ENCODE measurements at places on chromosomes 7 and 10.

DNA sequence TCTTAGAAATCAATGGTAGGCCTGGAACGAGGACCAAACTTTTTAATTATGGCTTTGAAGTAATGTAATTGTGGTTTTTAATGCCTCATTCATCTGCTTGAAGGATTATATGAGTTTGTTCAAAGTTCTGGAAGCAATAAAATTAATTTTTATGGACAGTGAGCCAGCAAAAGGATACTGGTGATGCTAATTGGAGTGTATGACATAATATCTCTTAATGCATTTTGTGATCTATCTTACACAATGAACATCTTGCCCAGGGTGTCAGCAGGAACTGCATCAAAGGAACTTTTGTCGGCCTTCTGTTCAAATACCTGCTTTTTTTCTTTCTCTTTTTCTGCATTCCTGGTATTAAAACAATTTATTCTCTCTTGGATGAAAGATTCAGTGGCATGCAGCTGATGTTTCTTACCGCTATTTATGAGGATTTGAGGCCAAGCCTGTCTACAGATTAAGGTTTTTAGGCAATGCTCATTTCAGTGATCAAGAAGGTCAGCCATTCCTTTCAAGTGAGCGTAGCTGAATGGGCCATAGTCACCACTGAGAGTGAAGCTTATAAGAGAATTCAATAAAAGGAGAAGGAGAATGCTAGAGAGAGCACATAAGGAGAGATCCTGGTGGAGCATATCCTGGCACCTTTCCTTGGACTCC is 974.8 kb downstream of the SORCS3 start:
- DNase-seq = no peak

- peak; percentile 32 for DNase-seq
Observed at GRCh38 chr7:139750459-139751095, 27.2 kb downstream of the HIPK2 start.

GRCh38 chr10:113496111-113497109 is 56.4 kb upstream of the HABP2 start:
- no peak for DNase-seq

- no peak for DNase-seq
Observed at GRCh38 chr10:48498940-48499510, 105.8 kb downstream of the ARHGAP22 start.

- DNase-seq = no peak
Observed at GRCh38 chr10:77685432-77685831, 47.8 kb upstream of the KCNMA1 start.

GRCh38 chr7:16975712-16976111 is 93.9 kb upstream of the AGR3 start:
- no peak for DNase-seq

- DNase-seq = no peak
Observed at GRCh38 chr7:105830405-105831301, 45.7 kb downstream of the ATXN7L1 start.

DNA sequence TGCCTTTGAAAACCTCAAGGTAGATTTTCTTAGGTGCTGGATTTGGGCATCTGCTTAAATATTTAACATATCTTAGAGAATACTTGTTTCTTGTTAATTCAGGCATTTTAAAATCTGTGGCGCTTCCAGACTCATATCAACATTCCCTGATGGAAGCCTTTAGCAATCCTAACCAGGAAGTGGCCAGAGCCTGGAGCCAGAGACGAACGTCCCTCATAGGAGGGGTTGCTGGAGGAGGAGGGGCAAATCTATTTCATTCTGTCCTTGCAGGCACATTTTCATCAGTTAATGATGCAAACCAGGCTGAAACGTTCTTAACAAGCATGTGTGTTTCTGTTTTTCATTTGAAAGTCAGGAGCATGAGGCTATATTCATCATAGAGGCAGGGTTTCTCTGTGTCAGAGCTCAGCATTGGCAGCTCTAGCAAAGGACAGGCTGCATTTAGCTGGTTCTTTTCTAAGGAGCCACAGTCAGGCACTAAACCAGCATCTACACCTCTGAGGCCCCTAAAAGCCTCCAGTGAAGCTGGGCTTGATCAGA is 17.8 kb upstream of the IFIT2 start:
- DNase-seq = no peak

DNA sequence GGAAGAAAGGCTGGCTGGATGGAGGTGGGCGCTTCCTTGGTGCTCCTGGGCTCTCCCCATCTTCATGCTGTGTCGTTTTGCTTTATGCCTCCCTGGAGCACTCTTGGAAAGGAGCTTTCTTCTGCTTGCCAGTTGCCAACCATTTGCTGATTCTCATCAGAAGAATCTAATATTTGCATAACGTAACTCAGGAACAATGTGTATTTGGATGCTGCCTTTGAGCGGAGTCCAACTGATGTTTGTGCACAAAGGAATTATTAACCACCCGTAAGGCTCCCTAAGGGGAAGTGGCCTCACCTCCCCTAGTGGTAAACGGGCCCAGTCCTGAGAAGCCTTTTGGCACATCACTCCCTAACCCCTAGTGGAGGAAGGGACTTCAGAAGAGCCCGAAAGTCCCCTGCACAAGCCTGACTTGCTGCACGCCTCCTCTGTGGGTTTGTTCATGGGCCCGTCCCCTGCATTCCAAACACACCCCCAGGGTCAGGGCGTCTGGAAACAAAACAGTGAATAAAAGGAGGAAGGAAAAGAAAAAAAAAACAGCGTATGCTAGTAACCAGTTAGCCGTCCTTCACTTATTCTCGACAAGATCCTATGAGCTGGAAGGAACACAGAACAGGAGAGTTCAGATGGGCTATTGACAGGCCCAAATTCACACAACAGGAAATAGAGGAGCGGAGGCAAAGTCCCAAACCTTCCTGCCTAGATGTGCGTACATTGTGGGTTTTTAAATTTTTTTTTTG is 602.2 kb downstream of the LRMDA start:
- no peak for DNase-seq

DNA sequence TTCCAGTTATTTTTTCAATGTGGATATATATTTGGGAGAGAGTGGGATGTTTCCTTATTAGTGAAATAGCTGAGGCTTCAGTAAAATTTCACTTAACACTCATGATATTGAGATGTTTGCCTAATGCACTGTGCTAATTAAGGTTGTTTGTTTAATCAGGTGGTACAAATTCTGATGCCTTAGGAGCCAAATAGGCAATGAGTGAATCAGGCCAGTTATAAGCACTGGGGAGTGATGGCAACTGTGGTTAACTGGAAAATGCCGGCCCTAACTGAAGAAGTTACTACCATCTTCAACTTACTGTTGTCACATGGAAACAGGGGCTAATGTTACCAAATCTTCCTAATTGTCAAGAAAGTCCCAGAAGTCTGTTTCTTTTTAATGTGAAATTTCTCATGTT is 32.0 kb downstream of the VCL start:
- no peak for DNase-seq

GRCh38 chr10:23204773-23205172 is 12.7 kb downstream of the PTF1A start:
- DNase-seq = no peak

DNA sequence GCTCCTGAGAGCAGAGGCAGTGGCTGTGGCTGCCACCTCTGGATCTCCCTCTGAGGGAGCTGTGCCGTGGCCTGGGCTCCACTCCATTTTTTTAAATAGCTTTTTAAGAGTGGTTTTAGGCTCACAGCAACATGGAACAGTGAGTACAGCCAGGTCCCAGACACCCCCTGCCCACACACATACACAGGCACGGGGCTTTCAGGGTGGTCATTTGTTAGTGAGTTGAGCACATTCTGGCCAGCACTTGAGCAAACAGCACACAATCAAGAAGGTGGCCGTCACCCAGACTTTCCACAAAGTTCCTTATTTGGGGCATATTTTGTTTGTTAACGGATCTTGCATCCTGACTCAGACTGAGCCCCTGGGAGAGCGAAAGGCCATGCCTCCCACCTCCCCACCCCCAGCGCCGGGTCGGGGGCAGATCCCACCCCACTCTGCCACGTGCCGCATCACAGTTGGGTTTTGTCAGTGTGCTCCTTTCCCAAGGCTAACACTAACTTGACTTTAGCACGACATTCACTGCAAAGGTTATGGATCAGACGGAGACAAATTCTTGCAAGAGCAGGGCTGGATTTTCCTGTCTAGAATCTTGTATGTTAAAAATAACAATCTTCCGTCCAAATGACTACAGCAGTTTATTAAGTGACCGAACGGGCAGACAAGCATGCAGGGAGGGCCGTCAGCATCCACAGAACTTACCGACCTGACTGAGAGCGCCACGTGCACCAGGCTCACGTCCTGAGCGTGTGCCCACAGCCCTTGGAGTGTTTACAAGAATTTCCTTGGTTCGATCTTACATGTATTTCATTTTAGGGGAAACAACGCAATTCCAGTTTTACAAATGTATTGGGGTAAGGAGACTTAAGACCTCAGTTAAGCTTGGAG is 156.5 kb upstream of the NPS start:
- DNase-seq = no peak

DNA sequence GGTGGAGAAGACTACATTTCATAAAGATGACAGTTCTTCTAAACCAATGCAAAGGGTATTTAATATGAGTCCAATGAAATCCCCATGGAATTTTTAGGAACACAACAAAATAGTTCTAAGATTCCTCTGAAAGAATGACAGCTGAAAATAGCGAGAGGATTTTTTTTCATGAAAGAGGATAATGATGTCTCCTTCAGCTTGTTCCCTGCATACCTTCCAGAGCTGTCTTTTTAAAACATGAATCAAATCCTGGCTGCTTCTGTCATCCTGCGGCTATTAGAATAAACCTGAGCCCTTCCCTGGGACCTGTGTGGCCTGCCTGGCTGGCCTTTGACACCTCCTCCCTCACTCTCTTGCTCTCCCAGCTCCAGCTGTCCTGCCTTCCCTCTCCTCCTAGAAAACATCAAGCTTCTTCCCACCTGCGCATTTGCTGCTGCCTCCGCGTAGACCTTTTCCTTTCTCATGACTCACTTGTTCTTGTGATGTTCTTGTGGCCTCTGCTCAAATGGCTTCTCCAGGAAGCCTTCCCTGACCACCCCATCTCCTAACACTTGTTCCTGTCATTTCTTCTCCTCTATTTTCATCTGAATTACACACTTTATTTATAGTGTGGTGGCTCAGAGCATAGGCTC is 57.4 kb downstream of the EEPD1 start:
- DNase-seq = no peak

- DNase-seq = peak; percentile 37
Observed at GRCh38 chr10:17029581-17030271, 99.9 kb downstream of the CUBN start.

- no peak for DNase-seq
Observed at GRCh38 chr10:69217119-69217754, 2.9 kb upstream of the HKDC1 start.

GRCh38 chr10:109961174-109962001 is 38.1 kb upstream of the XPNPEP1 start:
- DNase-seq = no peak

- DNase-seq = no peak
Observed at GRCh38 chr7:36280840-36281812, 108.5 kb upstream of the ANLN start.

DNA sequence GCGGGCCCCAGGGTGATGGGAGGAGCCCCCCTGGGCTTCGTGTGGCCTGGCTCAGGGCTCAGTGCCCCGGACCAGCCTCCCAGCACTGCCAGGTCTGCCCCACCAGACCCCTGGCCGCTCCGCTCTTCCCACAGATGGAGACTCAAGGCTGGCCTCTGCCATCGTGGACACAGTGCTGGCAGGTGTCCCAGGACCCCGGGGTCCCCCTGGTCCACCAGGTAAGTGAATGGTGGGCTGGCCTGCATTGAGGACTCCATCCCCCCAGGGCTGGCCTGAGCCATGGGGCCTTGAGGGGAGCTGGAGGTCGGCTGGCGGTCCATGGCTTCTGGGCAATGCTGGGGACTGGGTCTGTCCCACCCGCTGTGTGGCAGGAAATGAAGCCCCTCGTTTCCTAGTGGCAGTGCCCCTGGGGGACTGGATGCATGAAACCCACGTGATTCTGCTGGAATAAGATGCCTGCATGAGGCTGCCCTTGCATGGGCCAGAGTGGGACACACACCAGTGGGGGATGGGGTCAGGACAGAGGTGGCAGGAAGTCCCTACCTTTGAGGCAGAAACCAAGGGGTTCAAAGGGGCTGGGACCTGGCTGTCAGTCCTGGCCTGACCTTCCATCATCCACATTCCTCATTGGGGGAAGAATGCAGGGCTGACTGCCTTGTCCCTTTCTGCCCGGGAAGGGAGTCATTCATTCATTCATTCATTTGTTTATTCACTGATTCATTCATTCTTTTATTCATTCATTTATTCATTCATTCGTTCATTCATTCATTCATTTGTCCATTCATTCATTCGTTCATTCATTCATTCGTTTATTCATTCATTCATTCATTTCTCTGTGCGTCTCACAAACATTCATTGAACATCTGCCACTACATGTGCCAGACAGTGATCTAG is 81.8 kb downstream of the MYL10 start:
- no peak for DNase-seq

DNA sequence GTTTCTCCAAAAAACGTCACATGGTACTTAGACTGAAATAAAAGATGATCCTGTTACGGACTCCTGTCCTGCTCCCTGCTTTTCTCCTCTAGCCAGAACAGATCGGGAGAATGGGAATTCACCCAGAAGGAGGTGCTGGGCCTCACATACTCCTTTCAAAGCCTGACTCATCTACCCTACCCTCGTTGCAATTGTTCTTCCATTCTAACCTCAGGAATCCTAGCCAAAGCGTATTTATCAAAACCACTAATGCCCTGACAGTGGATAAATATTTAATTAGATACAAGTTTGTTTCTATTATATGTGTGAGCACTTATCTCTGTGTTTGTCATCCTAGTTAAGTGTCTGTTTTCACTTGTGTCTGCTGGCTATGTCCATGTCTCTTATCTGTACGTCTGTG is 21.7 kb downstream of the ZCWPW1 start:
- no peak for DNase-seq

DNA sequence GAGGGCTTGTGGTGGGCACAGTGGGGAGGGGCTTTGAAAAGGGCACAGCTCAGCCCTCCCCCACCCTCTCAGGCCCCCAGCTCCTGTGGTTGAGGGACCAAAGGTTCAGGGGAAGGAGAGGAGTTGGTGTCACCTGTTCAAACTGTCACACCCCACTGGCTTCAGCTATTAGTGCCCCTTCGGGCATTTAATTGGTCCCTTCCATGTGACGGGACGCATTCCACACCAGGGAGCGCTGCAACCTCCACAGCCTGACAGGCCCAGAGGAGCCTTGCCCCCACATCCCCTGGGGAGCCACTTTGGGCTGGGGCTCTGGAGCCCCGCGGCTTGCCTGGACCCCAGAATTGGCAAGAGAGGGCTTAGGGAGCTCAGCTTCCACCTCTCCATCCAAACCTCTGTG is 75.7 kb downstream of the C10orf105 start:
- no peak for DNase-seq

- DNase-seq = no peak
Observed at GRCh38 chr7:142864980-142865747, 10.3 kb downstream of the EPHB6 start.
